ENCODE measurements at places on chromosomes 16 and 17. TPM values are rescaled to one million over a fixed set of nuclear protein-coding genes. Genes with fewer than 3 reads are reported as not detected.

The PTX4 gene
- polyA plus RNA-seq: not detected

The P2RX1 gene
- 11.3 TPM for polyA plus RNA-seq

The BAIAP3 gene
- 1.3 TPM for polyA plus RNA-seq

The AANAT gene
- 0.43 TPM for polyA plus RNA-seq

The PRSS36 gene
- 0.40 TPM for polyA plus RNA-seq

The HOXB3 gene
- 0.05 TPM for polyA plus RNA-seq

The DHRS7C gene
- not detected for polyA plus RNA-seq

The HAGH gene
- 68.5 TPM for polyA plus RNA-seq

The PROCA1 gene
- polyA plus RNA-seq: 1.7 TPM

GRCh38 chr16:89200850-89201411 lies 594 bp upstream of the SLC22A31 start:
- peak overlapping the region; percentile 53 for H3K4me3 ChIP-seq
- H3K36me3 ChIP-seq: no peaks in the 10 kb centered on the region
- no peak overlapping the region for H3K27ac ChIP-seq

GRCh38 chr16:58884141-58884540 lies 150.0 kb upstream of the GOT2 start:
- H3K27me3 ChIP-seq: peaks cover 11% of the 10 kb centered on the region
- peaks cover 13% of the 10 kb centered on the region for H3K4me1 ChIP-seq
- no peak overlapping the region for H3K27ac ChIP-seq

DNA sequence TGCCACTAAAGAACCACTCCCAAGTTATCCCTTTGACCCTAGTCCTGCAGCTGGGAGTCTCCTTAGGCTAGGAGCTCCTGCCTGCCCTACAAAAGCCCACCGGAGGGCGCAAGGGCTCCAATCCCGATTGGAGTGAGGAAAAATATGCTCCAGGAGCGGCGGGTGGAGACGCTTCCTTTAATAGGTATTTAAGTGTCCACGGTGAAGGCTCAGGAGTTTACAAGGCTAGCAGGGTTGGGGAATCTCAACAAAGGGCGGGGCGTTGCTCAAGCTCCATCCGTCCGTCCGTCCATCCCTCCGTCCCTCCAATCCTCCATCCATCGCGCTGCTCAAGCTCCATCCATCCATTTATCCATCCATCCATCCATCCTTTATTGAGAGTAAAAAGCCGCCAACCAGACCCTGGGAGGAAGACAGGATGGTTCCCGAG lies 556 bp upstream of the SPNS1 start:
- H3K4me1 ChIP-seq: peaks cover 28% of the 10 kb centered on the region
- peak overlapping the region; percentile 99 for H3K27ac ChIP-seq
- no peaks in the 10 kb centered on the region for H3K27me3 ChIP-seq
- H3K36me3 ChIP-seq: peaks cover 4% of the 10 kb centered on the region
- no peak for DNase-seq

GRCh38 chr16:66058832-66059231 lies 307.7 kb upstream of the CDH5 start:
- H3K27ac ChIP-seq: no peak overlapping the region
- no peak overlapping the region for H3K4me3 ChIP-seq
- peaks cover 30% of the 10 kb centered on the region for H3K27me3 ChIP-seq

DNA sequence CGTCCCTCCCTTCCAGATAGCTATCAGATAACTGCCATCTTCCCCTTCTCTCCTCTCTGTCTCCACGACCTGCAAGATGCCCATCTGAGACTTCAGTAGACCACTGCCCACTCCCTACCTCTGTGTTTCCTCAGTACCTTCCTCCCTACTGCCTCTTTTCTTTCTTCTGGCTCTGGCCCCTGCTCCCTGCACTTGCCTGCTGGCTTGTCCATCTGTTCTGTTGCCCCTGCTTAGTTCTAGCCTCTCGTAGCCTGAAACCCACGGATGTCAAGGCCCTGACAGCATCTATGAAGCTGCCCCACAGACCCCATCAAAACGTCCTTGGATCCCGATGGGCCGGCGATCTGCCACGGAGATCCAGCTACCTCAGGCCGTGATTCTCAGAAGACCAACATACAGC lies 53.0 kb downstream of the ELAC2 start:
- no peaks in the 10 kb centered on the region for H3K36me3 ChIP-seq
- peaks cover 4% of the 10 kb centered on the region for H3K27me3 ChIP-seq
- DNase-seq: no peak
- H3K4me1 ChIP-seq: no peaks in the 10 kb centered on the region
- H3K27ac ChIP-seq: no peak overlapping the region
- H3K4me3 ChIP-seq: no peak overlapping the region

- no peak overlapping the region for H3K4me3 ChIP-seq
- DNase-seq: no peak
- no peak overlapping the region for H3K27ac ChIP-seq
- no peaks in the 10 kb centered on the region for H3K27me3 ChIP-seq
- peaks cover 5% of the 10 kb centered on the region for H3K4me1 ChIP-seq
These were observed 61.7 kb upstream of the MRC2 start for GRCh38 chr17:62565817-62566216.

DNA sequence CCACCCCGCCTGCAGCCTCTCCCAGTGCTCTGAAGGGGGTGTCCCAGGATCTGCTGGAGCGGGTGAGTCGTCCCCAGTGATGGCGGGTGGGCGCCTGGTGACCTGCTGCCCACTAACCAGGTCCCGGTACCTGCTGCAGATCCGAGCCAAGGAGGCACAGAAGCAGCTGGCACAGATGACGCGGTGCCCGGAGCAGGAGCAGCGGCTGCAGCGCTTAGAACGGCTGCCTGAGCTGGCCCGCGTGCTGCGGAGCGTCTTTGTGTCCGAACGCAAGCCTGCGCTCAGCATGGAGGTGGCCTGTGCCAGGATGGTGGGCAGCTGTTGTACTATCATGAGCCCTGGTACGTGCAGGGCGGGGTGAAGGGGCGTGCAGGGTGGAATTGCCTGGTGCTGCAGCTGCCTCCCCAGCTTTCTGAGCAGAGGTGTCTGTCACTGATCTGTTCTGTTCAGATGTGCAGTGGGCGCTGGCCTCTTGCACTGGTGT lies 3.6 kb downstream of the CDT1 start:
- no peaks in the 10 kb centered on the region for H3K36me3 ChIP-seq
- H3K4me3 ChIP-seq: no peak overlapping the region
- peaks cover 17% of the 10 kb centered on the region for H3K4me1 ChIP-seq
- DNase-seq: no peak

- no peak overlapping the region for H3K4me3 ChIP-seq
- H3K27me3 ChIP-seq: no peaks in the 10 kb centered on the region
- H3K36me3 ChIP-seq: no peaks in the 10 kb centered on the region
- H3K27ac ChIP-seq: no peak overlapping the region
- no peak for DNase-seq
These were observed 299.6 kb downstream of the MAP2K4 start for GRCh38 chr17:12320286-12320685.

DNA sequence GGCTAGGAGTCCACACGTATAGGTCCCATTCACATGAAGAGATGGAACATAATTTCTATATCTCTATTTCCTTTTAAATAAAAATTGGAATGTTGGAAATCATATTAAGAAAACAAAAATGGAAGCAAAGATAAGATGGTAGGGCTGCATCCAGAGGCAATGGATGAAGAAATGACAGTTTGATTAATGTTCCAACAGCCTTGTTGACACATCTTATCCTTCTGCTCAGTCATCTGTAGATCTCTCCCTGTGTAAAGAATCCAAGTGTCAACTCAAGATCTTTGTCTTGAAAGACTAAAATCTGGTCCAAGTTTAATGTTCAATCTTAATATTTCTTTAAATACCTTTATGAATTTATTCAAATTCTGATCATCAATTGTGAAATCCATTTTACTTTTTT lies 7.8 kb upstream of the KCNJ2 start:
- H3K27me3 ChIP-seq: no peaks in the 10 kb centered on the region
- H3K27ac ChIP-seq: no peak overlapping the region
- H3K36me3 ChIP-seq: no peaks in the 10 kb centered on the region
- no peak overlapping the region for H3K4me3 ChIP-seq

DNA sequence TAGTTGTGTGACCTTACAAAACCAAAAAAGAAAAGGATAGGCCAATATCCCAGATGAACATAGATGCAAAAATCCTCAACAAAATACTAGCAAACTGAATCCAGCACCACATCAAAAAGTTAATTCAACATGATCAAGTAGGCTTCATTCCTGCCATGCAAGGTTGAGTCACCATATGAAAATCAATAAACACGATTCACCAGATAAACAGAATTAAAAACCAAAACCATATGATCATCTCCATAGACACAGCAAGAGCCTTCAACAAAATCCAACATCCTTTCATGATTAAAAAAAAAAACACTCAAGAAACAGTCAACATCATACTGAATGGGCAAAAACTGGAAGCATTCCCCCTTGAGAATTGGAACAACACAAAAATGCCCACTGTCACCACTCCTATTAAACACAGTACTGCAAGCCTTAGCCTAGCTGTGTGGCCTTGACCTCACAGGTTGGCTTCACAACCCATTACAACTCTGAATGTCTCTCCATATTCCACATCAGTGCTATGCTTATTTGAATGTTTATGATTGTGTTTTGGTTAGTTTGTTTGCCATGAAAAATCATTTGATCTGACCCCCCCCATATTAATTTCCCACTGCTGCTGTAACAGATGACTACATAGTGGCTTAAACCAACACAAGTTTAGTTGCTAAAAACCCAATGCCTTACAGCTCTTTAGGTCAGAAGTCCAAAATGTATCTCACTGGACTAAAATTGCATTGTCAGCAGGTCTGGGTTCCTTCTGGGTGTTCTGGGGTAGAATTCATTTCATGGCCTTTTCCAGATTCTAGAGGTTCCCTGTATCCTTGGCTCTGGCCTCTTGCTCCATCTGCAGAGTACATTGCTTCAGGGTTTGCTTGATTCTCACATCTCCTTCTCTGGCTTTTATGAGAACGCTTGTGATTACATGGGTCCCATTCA lies 257.1 kb upstream of the DYNLRB2 start:
- H3K4me1 ChIP-seq: no peaks in the 10 kb centered on the region
- no peak for DNase-seq
- H3K27me3 ChIP-seq: no peaks in the 10 kb centered on the region
- H3K36me3 ChIP-seq: no peaks in the 10 kb centered on the region
- no peak overlapping the region for H3K27ac ChIP-seq

- no peaks in the 10 kb centered on the region for H3K36me3 ChIP-seq
- DNase-seq: no peak
- H3K27me3 ChIP-seq: no peaks in the 10 kb centered on the region
- no peak overlapping the region for H3K4me3 ChIP-seq
These were observed 386.5 kb upstream of the PMFBP1 start for GRCh38 chr16:72558501-72558900.

- H3K36me3 ChIP-seq: no peaks in the 10 kb centered on the region
- no peaks in the 10 kb centered on the region for H3K4me1 ChIP-seq
- no peak overlapping the region for H3K27ac ChIP-seq
- H3K27me3 ChIP-seq: peaks cover 18% of the 10 kb centered on the region
These were observed 105.5 kb downstream of the AXIN2 start for GRCh38 chr17:65455972-65456343.

GRCh38 chr17:3730881-3731429 lies 7.3 kb downstream of the HASPIN start:
- DNase-seq: no peak
- H3K4me1 ChIP-seq: peaks cover 33% of the 10 kb centered on the region
- no peak overlapping the region for H3K27ac ChIP-seq
- no peak overlapping the region for H3K4me3 ChIP-seq

- no peaks in the 10 kb centered on the region for H3K36me3 ChIP-seq
- DNase-seq: no peak
These were observed 193.5 kb upstream of the KIF2B start for GRCh38 chr17:53629188-53629587.

GRCh38 chr17:48123111-48123510 lies 15.5 kb downstream of the SNX11 start:
- no peaks in the 10 kb centered on the region for H3K4me1 ChIP-seq
- H3K4me3 ChIP-seq: no peak overlapping the region
- H3K27ac ChIP-seq: peak overlapping the region; percentile 26
- no peaks in the 10 kb centered on the region for H3K36me3 ChIP-seq

GRCh38 chr17:63450551-63450950 lies 4.4 kb upstream of the CYB561 start:
- H3K4me3 ChIP-seq: no peak overlapping the region
- peaks cover 11% of the 10 kb centered on the region for H3K27me3 ChIP-seq
- H3K27ac ChIP-seq: no peak overlapping the region
- H3K36me3 ChIP-seq: no peaks in the 10 kb centered on the region

GRCh38 chr16:84065536-84066132 lies 23.0 kb upstream of the SLC38A8 start:
- no peaks in the 10 kb centered on the region for H3K27me3 ChIP-seq
- H3K4me1 ChIP-seq: no peaks in the 10 kb centered on the region
- no peak overlapping the region for H3K4me3 ChIP-seq
- H3K36me3 ChIP-seq: peaks cover 11% of the 10 kb centered on the region
- no peak overlapping the region for H3K27ac ChIP-seq

DNA sequence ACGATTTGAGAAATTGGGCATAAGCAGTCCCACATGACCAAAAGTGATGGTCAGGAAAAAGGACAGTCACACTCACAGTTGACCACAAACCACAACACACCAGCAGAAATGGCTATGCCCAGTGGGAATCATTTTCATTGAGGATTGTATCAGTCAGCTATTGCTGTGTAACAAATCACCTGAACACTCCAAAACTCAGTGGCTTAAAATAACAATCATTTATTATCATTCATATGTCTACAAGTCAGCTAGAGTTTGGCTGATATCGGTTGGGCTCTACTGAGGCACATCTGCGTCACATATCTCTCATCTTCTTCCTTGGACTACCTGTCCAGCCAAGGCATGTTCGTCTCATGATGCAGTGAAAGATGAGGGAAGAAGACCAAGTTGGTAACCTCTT lies 93.3 kb downstream of the CMC2 start:
- H3K4me1 ChIP-seq: peaks cover 3% of the 10 kb centered on the region
- no peak overlapping the region for H3K4me3 ChIP-seq
- H3K36me3 ChIP-seq: no peaks in the 10 kb centered on the region

GRCh38 chr17:72470121-72470705 lies 349.4 kb downstream of the SOX9 start:
- H3K27me3 ChIP-seq: no peaks in the 10 kb centered on the region
- no peak overlapping the region for H3K4me3 ChIP-seq
- no peak for DNase-seq
- H3K4me1 ChIP-seq: no peaks in the 10 kb centered on the region
- H3K36me3 ChIP-seq: no peaks in the 10 kb centered on the region

GRCh38 chr16:11359370-11359769 lies 14.1 kb downstream of the RMI2 start:
- peaks cover 58% of the 10 kb centered on the region for H3K27me3 ChIP-seq
- no peaks in the 10 kb centered on the region for H3K36me3 ChIP-seq
- no peak overlapping the region for H3K27ac ChIP-seq
- H3K4me1 ChIP-seq: peaks cover 53% of the 10 kb centered on the region
- no peak for DNase-seq

- H3K4me1 ChIP-seq: peaks cover 36% of the 10 kb centered on the region
- H3K27ac ChIP-seq: no peak overlapping the region
- DNase-seq: no peak
- peak overlapping the region; percentile 54 for H3K4me3 ChIP-seq
- no peaks in the 10 kb centered on the region for H3K36me3 ChIP-seq
These were observed 7.3 kb downstream of the EMC6 start for GRCh38 chr17:3675886-3676285.

- H3K4me1 ChIP-seq: no peaks in the 10 kb centered on the region
- H3K4me3 ChIP-seq: no peak overlapping the region
- H3K27me3 ChIP-seq: peaks cover 22% of the 10 kb centered on the region
- peaks cover 7% of the 10 kb centered on the region for H3K36me3 ChIP-seq
These were observed 23.0 kb downstream of the WNT3 start for GRCh38 chr17:46795379-46795952.

Measured in naive B cell (primary cell).